Mesothelial cell of epicardium (in vitro differentiated cells): ENCODE measurements at places on chromosomes 6 and 20. TPM values are rescaled to one million over a fixed set of nuclear protein-coding genes. Genes with fewer than 3 reads are reported as not detected.

SLC39A7 gene
- total RNA-seq = 138 to 140 TPM (median 140 TPM) in 3 replicates

- DNase-seq = peak; percentile 57
These were observed 158.1 kb downstream of the DTNBP1 start for GRCh38 chr6:15504581-15505350.

DNA sequence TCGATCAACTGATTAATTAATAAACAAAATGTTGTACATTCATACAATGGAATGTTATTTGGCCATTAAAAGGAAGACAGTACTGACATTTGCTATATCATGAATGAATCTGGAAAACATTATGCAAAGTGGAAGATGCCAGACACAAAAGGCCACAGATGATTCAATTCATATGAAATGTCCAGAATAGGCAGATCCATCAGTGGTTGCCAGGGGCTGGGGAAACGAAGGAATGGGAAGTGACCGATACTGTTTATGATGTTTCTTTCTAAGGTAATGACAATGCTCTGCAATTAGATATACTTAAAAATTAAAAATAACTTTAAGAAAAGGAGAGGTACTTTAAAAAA lies 37.2 kb downstream of the ELOVL5 start:
- no peak for DNase-seq

DNA sequence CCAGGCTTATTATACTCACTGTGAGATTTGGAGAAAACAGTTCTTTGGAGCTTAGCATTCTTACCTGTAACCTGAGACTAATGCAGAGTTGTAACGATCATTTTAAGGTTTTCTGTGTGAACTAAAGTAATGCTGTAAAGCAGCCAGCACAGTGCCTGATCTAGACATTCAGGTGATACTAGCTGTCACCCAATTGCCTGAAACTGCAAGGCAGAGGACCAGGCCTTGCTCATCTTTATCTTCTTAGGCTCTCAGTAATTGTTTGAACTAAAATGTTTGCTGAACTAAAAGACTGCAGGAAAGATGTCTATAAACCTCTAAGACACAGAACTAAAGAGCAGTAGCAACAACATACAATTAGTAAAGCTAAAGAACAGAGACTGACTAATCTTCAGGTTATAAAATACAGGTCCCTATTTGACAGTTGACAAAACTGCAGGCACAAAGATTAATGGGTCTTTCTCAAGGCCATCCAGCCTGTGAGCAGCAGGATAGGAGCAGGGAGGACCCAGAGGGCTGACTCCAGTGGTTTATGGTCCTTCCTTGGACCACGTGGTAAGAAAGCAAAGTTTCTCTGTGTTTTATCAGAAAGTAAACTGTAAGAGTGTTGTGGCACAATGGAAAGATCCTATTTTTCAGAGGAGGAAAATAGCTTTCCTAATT lies 31.4 kb downstream of the SMLR1 start:
- DNase-seq = no peak
